ENCODE measurements at places on chromosomes 7 and 10.

DNA sequence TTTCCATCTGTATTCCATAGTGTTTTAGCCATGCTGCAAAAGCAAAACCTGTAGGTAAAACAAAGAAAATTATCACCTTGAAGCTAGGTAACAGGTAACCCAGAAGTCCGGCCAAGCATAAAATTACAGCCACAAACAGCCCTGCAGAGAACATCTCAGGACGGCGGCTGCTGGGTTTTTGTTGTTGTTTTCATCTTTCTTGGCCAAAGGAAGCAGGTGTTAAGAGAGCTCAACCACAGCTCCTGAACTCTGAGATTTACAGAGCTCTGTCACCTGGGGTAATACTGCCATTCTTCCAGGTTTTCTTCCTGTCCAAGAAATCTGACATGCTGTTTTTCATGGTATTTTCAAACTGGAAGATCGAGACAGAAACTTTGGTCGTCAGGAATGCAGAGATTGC lies 847 bp upstream of the SCIN start:
- DNase-seq: no peak

- no peak for DNase-seq
These were observed 49.0 kb downstream of the PIK3AP1 start for GRCh38 chr10:96671211-96671890.

DNA sequence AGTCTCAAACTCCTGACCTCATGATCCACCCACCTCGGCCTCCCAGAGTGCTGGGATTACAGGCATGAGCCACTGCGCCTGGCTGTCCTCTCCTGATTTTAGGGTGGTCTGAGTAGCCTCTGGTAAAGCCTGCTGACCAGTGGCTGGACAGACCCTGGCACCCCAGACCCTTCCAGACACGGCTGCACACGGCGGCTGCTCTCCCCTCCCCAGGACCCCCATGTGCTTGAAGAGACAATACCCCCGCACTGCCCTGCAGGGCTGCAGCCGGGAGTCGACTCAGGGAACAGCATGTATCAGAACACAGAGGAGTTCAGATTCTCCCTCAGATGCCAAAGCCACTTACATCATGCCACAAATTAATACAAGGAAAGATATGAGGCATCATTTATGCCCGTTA lies 58.3 kb upstream of the CFAP46 start:
- DNase-seq: no peak

GRCh38 chr10:7311218-7311849 lies 99.5 kb downstream of the SFMBT2 start:
- DNase-seq: peak; percentile 21

DNA sequence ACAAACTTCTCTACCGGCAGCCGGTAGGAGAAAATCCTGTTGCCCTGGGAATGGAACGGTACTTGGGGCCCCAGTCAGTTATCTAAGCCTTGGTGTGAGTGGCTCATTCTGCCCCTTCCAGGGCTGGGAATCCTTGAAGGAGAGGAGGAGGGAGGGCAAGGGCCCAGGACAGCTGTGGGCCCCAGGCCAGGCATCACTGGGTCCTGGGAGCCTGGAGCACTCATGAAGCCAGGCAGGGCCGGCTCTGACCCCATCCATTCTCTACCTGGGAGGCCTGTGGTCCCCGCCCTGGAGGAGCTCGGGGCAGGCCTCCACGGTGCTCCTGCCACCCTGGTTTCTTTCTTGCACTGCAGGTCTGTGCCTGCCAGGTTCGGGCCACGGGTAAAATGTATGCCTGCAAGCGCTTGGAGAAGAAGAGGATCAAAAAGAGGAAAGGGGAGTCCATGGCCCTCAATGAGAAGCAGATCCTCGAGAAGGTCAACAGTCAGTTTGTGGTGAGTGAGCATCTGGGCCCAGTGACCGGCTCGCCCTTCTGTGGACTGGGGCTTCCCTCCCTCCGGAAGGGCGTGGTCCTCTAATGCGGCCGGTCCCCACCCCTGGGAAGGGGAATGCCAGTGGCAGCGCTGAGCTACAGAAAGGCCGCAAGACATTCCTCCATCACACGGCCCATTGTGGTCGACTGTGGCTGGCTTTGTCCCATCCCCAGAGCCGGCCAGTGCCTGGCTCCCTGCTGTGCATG lies 111.3 kb downstream of the RGS10 start:
- DNase-seq: no peak

DNA sequence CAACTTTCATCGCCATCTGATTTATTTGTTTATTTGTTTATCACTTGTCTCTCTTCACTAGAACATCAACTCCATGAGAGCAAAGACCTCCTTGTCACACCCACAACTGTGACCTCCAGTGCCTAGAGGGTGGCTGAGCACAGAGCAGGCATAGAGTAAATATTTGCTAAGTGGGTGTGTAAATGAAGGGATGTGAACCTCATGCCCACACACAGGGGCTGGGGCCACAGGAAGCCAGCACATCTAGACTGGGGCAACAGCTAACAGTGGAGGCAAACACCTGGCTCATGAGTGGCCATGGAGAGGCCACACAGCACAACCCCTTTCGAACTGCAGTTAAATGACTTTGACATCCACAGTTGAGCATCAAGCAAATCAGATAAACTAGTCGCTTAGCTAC lies 39.8 kb downstream of the AKR1B1 start:
- no peak for DNase-seq

GRCh38 chr7:155193716-155194115 lies 104.0 kb upstream of the INSIG1 start:
- DNase-seq: no peak

DNA sequence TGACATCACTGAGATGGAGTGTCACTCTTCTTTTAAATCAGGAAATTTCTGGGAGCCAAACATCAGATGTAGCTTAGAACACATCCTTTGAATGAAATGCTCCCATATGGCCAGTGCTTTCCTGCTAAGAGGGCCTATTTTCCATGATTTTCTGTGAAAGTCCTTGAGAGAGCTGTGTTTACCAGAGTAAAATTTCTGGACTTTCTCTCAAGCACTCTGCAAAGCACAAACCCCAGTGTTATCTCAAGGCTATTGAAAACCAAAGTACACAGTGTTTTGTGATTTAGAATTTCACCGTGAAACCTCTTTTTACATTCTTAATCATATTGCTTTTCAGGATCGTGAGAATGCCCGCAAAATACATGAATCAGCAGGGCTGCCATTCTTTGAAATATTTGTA lies 54.0 kb downstream of the PAPSS2 start:
- DNase-seq: no peak

- DNase-seq: peak; percentile 87
These were observed 151.3 kb upstream of the RSU1 start for GRCh38 chr10:16968416-16969041.

- no peak for DNase-seq
These were observed 104.1 kb upstream of the FAM20C start for GRCh38 chr7:88095-88926.
